Caki2 (cell line): ENCODE measurements at places on chromosomes 2 and 18. TPM values are rescaled to one million over a fixed set of nuclear protein-coding genes. Genes with fewer than 3 reads are reported as not detected.

The AQP12B gene
- total RNA-seq = not detected in 2 replicates

The DSC2 gene
- 0.81 and 5.4 TPM in 2 replicates for total RNA-seq

The NAT8 gene
- not detected in 2 replicates for total RNA-seq

The CCT7 gene
- total RNA-seq = 581 and 684 TPM in 2 replicates

The OTOS gene
- not detected in 2 replicates for total RNA-seq

The TNFAIP6 gene
- 4.3 and 5.3 TPM in 2 replicates for total RNA-seq

DNA sequence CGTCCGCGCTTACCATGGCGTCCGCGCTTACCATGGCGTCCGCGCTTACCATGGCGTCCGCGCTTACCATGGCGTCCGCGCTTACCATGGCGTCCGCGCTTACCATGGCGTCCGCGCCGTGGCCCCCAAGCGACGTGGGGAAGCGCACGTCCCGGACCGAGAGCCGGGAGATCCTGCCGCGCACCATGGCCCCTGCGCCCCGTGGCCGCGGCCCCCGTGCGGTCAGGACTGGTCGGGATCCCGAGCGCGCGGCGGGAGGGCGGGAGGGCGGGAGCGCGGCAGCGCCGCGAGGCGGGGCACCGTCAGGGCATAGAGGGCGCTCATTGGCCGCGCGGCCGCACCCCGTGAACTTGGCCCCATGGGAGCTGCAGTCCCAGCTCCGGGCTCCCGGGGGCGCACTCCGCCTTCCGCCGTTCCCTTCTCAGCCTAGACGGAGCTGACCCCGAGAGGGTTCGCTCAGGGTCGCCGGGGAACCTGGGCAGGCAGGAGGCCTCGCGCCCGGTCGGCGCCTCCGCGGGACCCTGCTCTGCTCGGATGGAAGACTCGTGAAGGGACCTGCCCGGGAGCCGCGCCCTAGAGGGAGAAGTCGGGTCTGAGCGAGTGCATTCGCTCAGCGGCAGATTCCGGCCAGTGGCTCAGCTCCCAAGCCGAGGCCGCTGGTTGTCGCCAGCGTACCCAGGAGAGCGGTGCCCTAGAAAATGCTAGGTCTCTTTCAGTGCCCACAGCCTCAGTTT is at the start of gene ENOSF1:
TSS of gene ENOSF1 (minus strand) at position 230 of the 734 bp plus-strand sequence. CDS start at position 187, 43 bp downstream.
- peak; percentile 83 for DNase-seq

DNA sequence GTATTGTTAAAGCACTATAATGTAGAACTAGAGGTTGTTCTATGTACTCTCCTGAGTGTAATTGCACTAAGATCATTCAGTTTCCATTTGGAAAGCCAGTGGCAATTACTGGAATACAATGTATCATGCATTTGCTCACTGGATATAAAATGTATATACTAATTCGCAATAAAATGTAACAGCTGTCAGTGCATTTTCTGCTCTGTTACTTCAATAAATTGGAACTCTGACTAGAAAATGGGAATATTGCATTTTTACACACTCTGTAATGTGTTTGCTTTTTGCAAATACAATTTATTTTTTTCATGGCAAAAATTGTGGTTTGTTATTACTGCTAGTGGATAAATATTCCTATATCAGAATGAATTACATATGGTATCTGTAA is 893.8 kb upstream of the POU3F3 start:
- DNase-seq = no peak

DNA sequence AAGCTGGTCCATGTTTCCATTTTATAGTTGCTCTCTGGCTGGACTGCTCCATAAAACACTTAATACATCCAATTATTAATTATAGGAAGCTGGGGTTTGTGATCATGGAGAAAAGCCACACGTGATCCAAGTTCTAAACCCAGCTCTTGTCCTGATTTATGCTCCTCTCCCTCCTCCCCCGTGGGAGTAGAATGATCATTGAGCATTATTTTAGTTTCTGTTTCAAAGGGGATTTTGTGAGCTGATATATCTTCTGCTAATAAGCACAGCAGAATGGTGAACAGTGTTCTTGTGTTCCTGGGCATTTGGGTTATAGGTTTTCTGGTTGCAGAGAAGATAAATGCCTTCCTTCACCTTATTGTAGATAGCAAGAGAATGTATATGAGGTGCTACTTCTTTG is 135.7 kb upstream of the TMEM200C start:
- no peak for DNase-seq

GRCh38 chr18:29172756-29173067 is 995.8 kb upstream of the CDH2 start:
- no peak for DNase-seq

DNA sequence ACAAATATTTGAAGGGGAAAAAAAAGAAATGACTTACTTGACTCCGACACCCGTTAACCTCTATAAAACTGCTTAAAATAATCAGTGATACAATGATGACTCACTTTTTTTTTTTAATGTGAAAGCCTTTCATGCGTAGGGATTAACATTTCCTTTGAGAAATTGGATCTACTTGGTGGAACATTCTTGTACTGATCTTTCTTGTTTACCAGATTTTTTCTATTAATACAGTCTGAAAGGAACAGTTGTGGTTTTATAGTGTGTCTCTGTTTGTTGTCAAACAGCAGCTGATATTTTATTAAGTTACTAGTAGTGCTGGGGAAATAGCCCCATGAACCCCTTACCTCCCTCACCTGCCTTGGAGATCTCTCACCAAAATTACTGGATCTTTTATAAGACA is 40.2 kb upstream of the NEB start:
- DNase-seq = peak; percentile 51

DNA sequence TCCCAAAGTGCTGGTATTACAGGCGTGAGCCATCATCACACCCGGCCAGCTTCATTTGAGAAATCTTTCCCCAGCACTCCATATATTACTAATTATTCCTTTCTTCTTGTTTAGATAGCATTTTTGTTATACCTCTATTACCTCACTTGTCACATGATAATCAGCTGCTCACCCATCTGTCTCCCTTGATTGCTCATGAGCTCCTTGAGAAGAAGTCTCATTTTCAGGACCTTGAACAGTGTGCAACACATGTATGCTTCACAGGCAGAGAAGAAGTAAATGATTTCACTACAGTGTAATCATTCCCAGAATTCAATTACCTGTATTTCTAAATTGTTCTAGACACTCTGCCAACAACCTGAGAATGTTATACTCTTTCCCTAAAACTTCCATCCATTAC is 6.2 kb downstream of the PAIP2B start:
- peak; percentile 35 for DNase-seq

DNA sequence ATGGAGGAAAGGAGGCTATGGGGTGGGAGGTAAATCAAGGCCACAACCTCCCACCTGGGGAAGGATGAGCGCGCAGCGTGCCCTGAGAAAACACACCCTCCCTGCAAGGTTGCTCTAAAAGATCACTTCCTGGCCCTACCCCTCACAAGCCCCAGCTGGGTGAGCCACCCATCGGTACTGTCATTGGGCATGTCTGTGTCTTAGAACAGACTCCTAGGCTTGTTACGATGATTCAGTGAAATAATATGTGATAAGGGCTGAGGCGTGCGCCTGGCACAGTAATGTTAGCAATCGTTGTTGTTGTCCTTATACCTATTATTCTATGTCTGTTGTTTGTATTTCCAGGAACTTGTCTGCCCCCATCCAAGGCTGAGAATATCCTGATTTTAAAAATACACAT is 175.1 kb downstream of the ZFP36L2 start:
- peak; percentile 63 for DNase-seq

- DNase-seq = no peak
Observed at GRCh38 chr2:17362956-17363355, 155.3 kb downstream of the RAD51AP2 start.

- DNase-seq = no peak
Observed at GRCh38 chr2:52613064-52613463, 1154.5 kb upstream of the CHAC2 start.

DNA sequence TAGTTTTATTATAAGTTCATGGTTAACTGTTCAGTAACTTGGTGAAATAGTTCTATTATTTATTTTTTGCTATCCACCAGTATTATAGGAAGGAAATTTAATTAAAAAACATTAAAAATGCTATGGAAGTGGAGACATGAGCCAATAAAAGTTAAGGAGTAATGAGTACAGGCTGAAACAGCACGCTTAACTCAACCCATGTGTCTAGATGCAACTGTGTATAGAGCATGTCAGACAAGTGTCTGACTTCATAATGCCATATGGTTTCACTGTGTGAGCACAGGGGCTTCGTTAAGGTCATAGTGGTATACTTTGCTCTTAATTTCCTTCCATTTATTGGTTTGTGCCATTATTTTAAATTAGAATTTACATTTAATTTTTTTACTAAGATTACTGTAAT is 566.8 kb upstream of the NRP2 start:
- DNase-seq = no peak

DNA sequence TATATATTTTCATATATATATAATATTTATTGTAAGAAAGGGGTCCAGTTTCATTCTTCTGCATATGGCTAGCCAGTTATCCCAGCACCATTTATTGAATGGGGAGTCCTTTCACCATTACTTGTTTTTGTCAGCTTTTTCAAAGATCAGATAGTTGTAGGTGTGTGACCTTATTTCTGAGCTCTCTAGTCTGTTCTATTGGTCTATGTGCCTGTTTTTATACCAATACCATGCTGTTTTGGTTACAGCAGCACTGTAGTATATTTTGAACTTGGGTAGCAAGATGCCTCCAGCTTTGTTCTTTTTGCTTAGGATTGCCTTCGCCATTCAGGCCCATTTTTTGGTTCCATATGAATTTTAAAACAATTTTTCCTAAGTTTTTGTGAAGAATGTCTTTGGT is 320.1 kb downstream of the CDH2 start:
- no peak for DNase-seq

DNA sequence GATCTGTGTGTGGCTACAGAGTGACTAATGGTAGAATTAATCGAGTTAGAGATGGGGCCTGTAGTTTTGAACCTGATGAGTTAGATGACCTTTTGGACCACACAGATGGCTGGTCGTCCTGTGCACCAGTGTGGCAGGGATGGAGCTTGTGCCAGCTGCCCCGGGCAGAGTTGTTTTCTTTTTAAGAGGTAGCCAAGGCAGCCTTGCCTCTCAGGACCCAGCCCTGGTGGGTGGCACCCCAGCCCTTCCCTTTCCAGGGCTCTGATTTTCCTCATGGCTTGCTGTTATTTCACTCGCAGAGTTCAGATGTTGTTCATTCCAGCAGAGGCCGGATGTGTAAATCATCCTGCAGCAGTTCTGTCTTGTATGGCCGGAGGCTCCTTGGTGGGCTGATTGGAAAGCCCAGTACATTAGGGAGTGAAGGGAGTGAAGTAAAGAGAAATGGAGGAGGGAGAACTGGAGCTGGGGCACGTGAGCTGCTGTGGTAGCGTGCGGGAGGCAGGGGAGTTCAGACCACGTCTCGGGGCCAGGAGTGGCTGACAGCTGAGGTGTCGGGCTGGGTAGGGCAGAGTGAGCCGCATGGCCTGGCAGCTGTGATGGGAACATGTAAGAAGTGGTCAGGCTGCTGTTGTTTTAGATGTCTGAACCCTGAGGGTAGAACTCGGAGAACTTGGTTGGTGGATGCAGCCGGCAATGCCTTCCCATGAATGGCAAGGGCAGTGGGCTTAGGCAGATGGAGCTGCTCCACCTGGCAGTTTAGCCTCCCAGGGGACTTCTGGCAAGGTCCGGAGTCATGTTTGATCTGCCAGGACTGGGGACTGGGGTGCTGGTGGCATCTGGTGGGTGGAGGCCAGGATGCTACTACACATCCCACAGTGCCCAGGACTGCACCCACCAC is 28.8 kb downstream of the ASAP2 start:
- no peak for DNase-seq

DNA sequence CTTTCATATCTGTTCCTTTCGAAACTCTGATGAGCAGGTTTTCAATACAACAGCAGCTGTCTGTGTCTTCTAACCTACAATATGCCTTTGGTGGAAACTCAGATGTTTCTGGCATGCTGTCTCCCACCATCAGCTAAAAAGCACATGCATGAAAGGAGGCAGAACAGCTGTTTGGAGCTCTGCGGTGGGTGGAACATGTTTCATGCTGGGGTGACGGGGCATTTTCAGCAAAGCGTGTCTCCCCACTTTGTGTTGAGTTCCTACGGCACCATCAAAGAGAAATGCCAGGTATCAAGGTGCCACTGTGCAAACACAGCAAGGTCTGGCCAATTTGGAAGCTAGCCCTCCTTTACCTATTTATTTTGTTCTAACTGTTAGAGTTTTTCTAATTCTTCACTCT is 290.1 kb downstream of the CLIP4 start:
- DNase-seq = no peak

- peak; percentile 81 for DNase-seq
Observed at GRCh38 chr2:150485871-150486538, 1.5 kb downstream of the RND3 start.

DNA sequence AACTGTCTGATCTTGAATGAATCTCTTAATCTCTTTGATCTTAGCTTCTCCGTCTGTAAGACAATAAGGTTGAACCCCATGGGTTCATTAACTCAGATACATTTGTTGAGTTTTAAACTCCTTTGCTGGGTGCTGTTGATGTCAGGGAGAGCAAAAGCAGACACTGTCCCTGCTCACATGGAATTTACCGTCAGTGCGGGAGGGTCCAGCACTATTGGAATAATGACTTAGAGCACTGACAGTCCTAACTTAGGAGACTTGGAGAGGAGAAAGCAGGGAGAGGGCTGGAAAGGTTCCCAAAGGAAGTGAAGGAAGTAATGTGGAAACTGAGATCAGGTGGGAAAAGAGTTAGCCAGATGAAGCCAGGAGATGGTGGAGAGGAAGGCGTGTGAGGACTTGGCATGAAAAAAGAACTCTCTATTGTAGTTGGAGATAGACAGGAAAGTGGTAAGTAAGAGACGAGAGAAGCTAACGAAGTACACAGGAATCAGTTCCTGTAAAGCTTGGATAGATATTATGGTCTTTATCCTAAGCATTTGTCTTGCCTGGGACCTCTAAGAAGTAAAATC is 141.4 kb upstream of the SERTAD2 start:
- no peak for DNase-seq

DNA sequence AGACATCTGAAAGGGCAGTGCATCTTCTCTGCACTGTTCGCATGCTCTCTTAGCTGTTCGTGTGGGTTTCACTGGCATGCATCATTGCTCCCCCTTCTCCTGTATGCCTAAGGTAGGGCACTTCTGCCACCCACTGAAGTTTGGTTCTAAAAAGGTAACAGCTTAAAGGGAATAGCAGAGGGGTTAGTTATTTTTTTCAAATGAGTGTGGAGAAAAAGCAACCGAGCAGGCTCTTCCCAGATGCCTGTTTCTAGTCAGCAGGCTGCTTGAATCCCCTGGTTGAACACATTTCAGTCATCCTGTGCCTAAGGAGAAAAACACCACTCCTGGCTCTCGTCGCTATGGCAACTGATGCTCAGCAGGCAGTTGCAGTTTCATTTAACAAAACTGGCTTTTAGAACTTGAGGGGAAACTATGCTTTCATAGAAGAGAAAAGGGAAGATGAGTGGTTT is 69.8 kb upstream of the GALNT3 start:
- no peak for DNase-seq

- DNase-seq = no peak
Observed at GRCh38 chr2:198326431-198326830, 522.0 kb downstream of the PLCL1 start.

GRCh38 chr2:45119855-45120254 is 110.6 kb upstream of the SIX2 start:
- DNase-seq = peak; percentile 91

GRCh38 chr2:73291461-73292315 is 1.7 kb downstream of the EGR4 start:
- DNase-seq = no peak

- DNase-seq = no peak
Observed at GRCh38 chr2:241061275-241061674, 40.8 kb downstream of the MTERF4 start.

- DNase-seq = peak; percentile 69
Observed at GRCh38 chr2:113276761-113277425, 1.8 kb downstream of the PAX8 start.
